Small intestine (tissue), 16 donors: ENCODE measurements at places on chromosomes 6 and 20.

- DNase-seq, result no peak
These were observed 11.7 kb upstream of the MDGA1 start for GRCh38 chr6:37709250-37709931.

GRCh38 chr6:112203577-112204349 is 50.6 kb downstream of the LAMA4 start:
- DNase-seq, result peak; percentile 49

- DNase-seq, result no peak
These were observed 16.5 kb upstream of the SPAG4 start for GRCh38 chr20:35598899-35599775.

DNA sequence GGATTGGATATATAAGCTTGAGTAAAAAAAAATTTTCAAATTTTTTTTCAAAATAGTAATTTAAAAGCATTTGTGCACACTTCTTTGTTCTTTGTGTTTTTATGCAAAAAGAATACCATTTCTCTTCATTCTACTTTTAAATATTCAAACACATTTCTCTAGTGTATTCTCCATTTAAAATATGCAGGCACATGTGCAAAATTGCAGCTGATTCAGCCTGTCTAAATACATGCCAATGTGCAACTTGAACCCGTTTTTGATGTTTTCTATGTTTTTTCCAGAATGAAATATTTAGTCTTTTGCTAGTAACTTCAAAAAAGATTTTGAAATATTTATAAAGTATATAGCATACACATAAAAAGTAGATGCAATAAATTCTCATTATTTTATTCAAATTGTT is 411.8 kb downstream of the MMUT start:
- DNase-seq, result no peak

- DNase-seq, result no peak
These were observed 122.2 kb downstream of the RFPL4B start for GRCh38 chr6:112469306-112469705.

GRCh38 chr6:125114248-125114858 is 39.2 kb upstream of the TPD52L1 start:
- DNase-seq, result peak; percentile 64

DNA sequence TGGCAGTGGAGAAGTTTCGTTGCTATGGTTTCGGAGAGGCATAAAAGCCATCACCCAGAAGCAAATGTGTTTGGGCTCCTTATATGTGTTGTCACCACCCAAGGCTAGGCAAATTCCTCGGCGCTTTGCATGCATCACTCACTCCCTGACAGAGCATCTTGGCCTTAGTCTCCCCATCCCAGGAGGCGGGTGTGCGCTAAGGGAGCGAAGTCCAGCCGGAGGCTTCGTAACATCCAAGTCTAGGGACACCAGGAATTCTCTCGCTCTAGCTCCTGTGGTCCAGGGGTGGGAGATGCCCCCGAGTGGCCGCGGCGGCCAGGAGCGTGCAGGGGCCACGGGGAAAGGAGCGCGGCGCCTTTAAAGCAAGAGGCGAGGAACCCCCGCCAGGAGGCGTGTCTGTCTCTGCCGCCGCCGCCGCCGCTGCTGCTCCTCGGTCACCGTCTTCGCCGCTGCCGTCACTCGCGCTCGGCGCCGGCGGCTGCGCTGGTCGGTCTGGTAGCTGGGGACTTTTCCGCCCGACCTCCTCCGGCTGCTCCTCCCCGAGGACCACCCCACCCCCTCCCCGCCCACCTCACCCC is at the start of gene GRIK2:
Gene GRIK2 (plus strand): TSS at position 458 of the 578 bp plus-strand sequence.
- DNase-seq, result peak; percentile 41

DNA sequence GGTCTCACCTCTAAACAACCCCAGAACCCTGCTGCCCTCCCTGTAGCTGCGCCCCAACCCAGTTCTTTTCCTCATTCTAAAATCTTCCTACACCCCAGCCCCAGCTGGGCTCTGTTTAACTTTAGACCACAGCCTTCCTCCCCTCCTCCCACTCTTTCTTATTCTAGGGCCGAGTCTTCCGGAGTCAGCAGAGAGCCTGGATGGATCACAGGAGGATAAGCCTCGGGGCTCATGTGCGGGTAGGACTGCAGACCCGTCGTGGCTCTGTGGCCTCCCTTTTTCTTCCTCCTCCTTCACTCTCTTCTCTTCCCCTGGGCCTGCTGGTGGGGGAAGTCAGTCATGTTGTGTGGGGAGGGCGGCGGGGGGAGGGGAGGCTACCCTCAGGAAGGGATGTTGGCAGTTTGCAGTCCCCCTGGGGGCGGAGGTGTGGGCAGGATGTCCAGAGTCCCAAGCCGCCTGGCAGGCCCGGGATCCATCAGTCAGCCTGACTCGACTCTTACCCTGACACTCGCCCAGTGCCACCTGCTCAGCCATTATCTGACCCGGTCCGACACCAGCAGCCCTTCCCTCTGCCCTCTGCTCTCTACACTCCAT is 8.1 kb downstream of the CAPN11 start:
- no peak for DNase-seq

DNA sequence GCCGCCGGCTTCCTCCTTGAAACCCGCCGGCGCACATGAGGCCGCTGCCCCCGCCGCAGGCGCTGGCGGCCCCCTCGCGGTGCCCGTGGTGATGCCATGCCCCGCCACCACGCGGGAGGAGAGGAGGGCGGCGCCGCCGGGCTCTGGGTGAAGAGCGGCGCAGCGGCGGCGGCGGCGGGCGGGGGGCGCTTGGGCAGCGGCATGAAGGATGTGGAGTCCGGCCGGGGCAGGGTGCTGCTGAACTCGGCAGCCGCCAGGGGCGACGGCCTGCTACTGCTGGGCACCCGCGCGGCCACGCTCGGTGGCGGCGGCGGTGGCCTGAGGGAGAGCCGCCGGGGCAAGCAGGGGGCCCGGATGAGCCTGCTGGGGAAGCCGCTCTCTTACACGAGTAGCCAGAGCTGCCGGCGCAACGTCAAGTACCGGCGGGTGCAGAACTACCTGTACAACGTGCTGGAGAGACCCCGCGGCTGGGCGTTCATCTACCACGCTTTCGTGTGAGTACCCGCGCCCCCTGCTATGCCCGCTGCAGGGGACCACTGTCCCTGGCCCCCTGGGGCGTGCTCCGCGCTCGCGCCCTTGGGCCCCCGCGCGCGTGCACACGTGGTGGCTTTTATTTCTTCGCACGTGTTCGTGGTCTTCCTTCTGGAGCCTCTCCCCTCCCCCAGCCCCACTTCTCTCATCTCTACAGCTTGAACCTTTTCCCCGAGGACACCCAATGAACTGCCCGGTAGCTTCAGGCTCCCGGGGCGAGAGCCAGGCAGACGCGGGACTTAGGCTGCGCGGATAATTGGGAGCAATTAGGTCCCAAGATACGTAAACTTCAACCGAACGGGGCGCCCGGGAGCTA is 453 bp downstream of the KCNQ5 start:
- DNase-seq, result peak; percentile 24

DNA sequence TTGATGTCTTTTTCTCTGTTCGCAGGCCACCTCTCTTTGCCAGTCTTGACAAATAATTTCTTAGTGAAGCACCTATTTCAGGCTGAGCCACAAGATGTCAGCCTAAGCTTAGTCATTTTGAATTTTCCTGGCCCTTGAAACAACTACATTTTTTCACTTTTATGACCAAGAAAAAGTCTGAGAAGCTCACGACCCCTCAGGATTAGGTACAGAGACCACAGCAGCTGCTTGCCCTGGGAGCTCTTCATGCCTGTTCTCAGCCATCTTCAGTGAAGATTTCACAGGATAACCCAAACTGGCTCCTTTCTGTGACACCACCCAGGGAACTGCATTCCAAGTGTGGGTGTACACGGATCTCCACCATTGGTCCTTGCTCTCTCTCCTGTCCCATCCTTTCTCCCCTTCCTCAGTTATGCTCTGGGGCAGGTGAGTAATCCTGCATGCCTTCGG is 38.4 kb upstream of the SPTLC3 start:
- DNase-seq, result peak; percentile 46

GRCh38 chr20:50336661-50337060 is 146.0 kb downstream of the CEBPB start:
- DNase-seq, result no peak

GRCh38 chr6:79520534-79520933 is 16.7 kb downstream of the LCA5 start:
- no peak for DNase-seq

DNA sequence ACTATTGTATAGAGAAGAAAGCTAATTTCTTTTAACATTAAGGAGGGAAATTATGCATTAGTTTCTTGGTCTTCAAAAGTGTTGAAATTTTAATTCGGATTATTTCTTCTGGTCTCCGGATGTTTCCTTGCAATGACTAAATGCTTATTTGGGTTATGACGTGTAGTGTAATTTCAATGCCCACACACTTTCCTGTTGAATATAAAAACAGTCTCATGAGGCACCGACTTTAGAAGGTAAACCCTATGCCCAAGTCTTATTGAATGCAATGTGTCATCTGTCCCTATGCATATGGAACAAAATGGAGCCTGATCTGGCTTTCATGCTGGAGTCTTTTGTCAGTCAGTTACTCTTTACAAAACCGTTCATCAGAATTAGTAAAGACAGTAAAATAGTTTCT is 17.7 kb downstream of the GJA1 start:
- no peak for DNase-seq

DNA sequence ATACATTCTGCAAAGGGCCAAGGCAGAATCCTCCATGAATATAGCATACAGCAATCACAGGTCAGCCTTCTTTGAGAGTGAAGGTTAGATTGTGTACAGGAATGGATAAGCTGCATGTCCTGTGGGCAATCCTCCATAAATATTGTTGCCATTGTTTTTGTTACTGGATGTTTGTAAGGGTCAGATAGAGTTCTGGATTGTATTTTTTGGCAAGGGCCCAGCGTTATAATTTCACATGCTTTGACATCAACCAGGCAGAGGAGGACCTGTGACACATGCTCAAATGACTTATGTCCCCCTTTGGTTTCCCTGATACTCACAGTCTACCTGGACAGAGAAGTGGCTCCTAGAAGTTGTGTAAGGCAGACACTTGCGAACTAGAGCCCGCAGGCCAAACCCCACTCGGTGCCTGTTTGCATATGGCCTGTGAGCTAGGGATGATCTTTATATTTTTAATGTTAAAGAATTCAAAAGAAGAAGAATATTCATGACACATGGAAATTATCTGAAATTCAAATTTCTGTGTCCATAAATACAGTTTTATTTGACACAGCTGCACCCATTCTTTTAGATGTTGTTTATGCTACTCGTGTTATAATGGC is 5.4 kb downstream of the LY86 start:
- DNase-seq, result no peak

DNA sequence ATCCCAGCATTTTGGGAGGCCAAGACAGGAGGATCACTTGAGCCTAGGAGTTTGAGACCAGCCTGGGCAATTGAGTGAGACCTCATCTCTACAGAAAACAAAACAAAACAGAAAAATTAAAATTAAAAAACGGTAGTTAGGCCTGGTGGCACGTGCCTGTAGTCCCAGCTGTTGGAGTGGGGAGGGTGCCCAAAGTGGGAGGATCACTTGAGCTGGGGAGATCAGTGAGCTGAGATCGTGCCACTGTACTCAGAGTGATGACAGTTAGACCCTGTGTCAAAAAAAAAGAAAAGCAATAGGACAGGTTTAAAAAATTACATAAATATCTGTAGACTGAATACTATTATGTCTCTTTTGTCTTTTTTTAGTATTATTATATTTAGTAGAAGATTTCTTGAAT is 64.3 kb downstream of the ITCH start:
- DNase-seq, result no peak
